ENCODE measurements at places on chromosomes 6 and 20.

- DNase-seq: no peak
Observed at GRCh38 chr6:13660893-13661292, 45.8 kb downstream of the NOL7 start.

DNA sequence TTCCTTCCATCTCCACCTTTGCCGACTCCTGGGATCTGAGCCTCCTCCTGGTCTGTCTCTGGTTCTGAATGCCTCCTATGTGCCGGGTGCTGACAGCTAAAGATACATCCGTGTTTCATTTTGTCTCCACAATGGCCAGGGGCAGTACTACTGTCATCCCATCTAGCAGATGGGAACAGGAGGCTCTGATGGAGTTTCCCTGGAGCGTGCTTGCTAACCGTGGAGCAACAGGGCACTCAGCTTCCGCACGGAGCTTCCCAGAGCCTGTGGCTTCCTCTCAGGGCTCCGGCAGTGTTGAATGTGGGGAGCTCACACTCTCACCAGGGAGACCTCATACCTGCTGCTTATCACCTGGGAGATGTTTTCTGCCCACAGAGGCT is 11.9 kb upstream of the NPBWR2 start:
- no peak for DNase-seq

GRCh38 chr6:17021539-17021889 is 80.3 kb upstream of the STMND1 start:
- DNase-seq: no peak

- no peak for DNase-seq
Observed at GRCh38 chr6:79127660-79128059, 49.6 kb upstream of the PHIP start.

GRCh38 chr6:12962987-12963386 is 246.4 kb downstream of the PHACTR1 start:
- DNase-seq: no peak

DNA sequence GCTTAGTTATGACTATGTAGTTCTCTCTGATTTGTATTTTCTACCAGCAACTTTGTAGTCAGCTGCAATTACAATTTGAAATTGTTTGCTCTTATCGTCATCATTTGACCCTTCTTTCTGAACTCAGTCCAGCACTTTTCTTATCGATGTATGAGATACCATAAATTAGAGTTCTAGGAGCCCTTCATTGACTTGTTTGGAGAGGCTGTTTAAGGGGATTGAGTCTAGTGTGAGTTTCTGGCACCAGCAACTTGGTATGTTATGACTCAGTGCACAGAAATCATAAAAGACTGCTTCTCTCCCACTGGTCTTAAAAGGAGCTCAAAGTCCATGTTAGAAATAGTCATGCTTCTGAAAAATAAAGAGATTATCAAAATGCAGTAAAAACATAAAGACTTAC is 190.3 kb downstream of the TENT5A start:
- no peak for DNase-seq

DNA sequence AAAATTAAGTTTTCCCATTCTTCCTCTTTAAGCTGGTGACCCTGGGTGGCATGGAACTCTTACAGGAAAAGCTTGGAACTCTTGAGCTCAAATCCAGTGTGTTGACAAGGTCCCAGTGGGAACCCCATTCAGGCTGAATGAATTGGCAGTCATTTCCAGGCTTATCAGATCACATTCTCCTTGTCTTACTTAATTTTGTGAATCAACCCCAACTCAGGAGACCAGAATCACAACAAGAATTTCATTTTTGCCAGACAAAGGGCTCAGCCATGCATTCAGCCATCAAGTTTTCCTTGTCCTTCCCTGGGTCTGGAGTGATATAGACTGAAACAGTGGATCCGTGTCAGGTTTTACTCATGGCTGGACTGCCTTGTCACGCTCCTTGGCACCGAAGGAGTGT is 92.1 kb upstream of the EEF1E1 start:
- DNase-seq: no peak

GRCh38 chr6:117591405-117591804 is 10.9 kb downstream of the GOPC start:
- DNase-seq: no peak

DNA sequence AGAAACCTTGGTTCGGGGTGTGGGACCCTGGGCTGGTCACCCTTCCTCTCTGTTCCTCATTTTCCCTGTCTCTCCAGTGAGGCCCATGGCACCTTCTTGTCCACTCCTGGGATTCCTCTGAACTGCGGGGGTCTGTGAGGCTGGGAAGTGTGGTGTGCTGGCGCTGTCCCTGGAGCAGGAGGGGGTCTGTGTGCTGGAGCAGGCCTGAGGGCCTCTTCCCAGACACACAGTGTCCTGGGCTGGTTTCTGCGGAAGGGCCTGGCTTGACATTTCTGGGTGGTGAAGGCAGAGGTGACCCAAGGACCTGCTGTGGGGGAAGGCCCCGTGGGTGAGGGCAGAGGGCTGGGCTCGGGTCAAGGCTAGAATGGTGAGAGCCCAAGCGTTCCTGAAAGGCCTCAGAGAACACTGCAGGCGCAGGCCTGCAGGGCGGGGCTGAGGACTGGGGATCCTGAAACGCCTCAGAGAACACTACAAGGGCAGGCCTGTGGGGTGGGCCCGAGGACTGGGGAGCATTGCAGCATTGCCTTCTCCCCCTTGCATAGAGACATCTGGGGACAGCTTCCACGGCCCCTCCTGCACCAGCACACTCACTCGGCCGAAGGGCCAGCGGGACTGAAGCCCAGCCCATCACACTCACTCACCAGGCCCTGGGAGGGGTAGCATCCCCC is 10.6 kb upstream of the BAK1 start:
- no peak for DNase-seq

- DNase-seq: no peak
Observed at GRCh38 chr20:59386809-59387208, 86.4 kb downstream of the EDN3 start.

DNA sequence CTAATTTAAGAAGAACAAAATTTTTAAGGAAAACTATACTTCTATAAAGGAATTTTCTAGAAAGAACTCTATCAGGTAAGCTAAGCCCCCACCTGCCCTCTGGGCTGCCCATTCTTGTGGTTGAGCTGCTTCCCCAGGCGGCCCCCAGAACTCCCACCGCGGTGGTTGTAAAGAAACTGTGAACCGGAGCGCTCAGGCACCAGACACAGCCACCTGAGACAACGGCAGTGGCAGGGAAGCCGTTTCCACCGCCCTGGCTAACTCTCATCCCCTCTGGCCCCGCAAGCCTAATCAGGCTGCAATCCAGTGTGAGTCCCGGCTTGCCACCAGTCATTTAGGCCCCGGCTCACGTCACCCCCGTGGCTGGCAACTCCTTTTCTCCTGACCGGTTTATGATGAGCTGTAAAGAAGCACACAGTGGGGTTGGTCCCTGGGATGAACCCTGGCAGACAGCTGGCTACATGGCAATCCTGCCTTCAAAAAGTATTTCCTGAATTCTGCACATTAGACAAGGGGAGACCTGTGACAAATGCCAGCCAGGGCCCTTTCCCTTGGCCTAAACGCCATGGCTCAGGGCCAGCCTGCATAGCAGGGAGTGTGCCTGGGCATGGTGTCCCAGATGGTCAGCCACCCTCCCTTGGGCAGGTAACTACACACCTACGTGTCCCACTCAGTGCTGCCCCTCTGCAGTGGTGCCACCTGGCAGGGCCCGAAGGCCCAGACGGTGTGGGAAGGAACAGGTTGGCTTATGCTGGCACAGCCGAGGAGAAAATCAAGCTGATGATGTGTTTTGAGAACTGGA is 63.8 kb upstream of the GPR31 start:
- DNase-seq: no peak

DNA sequence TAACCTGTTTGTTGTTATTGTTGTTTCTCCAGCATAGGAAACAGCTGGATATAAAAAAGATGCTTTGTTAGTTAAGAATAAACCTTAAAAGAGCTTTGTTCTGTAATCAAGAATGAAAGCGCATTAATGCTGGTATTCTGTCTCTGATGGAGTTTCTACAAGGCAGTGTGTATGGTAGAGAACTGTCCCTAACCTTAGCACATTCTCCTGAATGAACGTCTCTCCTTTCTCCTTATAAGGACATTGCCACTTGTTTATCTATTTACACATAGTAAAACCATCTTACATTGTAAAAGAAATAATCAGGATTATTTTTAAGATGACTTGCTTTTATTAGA is 33.8 kb upstream of the LCA5 start:
- DNase-seq: no peak

DNA sequence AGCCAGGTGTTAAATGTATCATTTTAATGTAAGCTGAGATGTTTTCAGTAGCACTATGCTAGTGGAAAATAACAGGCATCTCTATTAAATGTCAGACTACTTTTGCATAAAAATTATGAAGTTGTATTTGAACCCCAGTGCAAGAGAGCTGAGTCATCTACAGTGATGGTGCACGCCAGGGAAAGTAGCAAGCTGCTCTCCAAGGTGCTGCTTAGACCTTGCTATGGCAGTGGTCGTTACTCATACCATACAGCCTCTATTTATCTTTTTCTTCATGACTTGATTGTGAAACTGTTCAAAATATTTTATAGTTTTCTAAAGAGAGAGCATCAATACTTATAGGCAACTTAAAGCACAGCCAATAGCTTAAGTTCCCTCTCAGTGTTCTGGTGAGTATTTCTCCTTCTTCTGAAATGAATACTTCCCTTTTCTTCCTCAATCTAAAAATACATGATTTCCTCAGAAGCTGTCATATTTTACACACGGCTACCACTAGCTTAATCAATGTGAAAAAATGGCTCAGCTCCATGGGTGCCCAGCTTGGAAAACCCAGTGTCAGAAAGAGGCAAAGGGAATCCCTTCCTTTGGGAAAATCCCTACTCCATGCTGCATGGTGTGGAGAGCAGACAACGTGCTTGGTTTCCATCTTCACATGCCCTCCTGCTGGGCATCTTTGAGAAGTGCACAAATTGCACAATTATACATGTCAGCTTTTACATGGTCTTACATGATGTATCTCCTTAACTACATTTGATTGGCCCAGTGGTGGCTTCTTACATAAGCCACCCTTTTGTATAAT is 105.6 kb downstream of the ELOVL4 start:
- no peak for DNase-seq

DNA sequence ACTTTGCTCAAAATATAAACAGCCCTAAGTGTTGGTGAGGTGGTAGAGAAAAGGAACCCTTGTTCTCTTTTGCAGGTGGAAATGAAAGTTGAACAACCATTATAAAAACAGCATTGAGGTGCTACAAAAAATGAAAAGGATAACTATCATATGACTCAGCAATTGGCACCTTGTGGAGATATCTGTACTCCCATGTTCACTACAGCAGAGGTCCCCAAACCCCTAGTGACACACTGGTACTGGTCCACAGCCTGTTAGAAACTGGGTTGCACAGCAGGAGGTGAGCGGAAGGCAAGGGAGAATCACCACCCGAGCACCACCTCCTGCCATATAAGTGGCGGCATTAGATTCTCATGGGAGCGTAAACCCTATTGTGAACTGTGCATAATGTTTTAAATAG is 267.4 kb upstream of the THEMIS start:
- DNase-seq: no peak

DNA sequence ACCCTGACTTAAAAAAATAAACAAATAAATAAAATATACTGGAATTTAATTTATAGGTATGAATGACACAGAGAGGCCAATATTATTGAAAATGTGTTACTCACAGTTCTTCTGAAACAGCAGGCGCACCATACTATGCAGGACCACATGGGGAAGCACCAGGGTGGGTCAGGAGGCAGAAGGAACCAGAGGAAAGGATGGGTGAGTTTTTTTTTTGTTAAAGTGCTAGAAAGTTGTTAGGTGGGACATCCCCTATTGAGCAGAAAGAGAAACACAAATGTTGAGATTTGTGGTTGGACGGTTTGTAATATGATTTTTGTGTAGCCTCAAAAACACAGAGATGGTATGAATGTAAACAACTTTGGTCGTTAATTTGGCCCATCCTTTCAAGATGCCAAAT is 26.0 kb downstream of the PTPRA start:
- no peak for DNase-seq

DNA sequence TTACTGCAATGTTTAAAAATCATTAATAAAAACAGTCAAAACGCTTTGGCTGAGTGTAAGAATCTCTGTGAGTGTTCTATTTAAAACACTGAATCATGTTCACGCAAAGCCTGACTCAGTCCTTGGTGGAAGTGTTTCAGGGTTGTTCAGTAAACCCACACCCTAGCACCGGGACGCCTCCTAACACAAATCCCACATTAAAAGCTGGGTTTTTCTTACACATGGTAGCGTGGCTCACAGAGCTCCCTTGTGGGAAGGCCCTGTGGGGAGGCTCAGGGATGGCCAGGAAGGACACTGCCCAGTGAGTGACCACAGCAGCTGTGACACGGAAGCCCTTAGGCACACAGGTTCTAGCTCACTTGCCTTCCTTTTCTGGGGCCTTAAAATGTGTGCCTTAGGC is 80.2 kb downstream of the GMPR start:
- DNase-seq: no peak

DNA sequence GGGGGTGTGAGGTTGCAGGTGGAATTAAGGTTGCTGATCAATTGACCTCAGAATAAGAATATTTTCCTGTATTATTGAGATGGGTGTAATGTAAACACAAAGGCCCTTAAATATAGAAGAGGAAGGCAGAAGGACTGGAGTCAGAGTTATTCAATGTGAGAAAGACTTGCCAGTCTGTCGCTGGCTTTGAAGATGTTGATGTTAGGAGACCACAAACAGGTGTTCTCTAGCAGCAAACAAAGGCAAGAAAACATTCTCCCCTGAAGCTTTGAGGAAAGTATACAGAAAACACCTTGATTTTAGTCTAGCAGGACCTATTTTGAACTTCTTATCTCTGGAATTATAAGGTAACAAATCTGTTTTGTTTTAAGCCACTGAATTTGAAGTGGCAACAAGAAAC is 138.9 kb upstream of the PTPRK start:
- no peak for DNase-seq

DNA sequence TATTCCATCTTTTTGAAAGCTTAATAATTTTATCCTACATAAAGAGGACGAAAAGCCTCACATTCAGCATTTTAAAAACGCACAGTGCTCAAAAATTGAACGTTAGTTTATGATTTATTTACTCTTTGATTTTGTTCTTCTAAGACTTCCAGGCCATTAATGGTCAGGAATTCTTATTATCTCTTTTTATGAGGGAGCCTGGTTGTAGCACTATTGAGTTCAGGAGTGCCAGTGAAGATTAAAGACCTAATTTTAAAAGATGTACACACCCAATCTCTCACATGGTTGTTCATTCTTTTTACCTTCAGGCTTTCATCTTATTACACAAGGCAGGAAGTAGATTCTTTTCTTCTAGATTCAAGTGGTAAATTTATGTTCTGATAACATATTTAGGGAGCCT is 68.6 kb downstream of the HDDC2 start:
- no peak for DNase-seq

DNA sequence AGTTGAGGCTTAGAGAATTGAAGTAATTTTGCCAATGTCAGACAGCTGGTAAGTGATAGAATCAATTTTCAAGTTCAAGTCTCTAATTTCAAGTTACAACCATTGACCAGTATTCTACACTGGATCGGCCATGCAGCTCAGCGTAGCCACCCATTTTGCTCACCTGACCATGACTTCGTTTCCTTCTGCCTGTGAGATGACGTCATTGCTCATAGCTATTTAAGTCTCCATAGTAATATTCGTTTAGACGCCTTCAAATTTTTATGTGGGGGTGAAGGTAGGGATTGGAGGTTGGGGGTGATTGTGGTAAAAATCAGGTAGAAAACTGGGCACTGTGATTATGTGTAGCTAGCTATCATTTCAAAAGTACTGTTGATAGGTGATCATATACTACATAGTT is 5.6 kb upstream of the HTR1B start:
- no peak for DNase-seq

Data from NCI-H524 (cell line).